ENCODE measurements at places on chromosomes 2 and 18.

DNA sequence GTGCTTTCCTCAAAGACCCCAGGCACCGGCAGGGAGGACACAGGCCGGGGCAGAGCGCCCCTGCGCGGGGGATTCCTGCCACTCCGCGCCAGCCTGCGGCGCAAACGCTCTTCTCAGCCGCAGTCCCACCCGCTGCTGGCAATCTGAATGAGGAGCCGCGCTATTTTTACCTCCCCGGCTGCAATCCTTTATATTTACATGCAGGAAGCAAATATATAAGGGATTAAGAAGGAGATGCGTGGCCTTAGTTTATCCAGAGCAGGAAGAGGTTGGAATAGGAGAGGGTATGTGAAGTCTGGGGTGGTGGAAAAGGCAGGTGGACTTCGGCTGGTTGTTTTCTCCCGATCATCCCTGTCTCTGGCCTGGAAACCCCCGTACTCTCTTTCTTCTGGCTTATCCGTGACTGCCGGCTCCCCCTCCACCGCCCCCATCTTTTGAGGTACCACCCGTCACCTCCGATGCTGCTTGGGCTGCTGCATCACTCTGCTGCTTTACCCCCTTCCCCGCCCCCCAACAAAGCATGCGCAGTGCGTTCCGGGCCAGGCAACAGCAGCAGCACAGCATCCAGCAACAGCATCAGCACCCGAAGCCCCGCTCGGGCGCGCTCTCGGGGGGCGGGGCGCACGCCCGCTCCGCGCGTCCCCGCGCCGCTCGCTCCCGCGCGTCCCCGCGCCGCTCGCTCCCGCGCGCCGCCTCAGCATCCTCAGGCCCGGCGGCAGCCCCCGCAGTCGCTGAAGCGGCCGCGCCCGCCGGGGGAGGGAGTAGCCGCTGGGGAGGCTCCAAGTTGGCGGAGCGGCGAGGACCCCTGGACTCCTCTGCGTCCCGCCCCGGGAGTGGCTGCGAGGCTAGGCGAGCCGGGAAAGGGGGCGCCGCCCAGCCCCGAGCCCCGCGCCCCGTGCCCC lies at the start of gene ADAM23:
TSS of gene ADAM23 (plus strand) at position 700 of the 902 bp plus-strand sequence. CDS start 335 bp downstream, outside the sequence.
- H3K27ac ChIP-seq = no peak within 1 kb of the TSS
- H3K4me3 ChIP-seq = no peak within 1 kb of the TSS
- peaks cover 10% of the 10 kb centered on the region for H3K4me1 ChIP-seq
- peak; percentile 4 for DNase-seq
- H3K36me3 ChIP-seq = no peaks in the 10 kb centered on the region
- peaks cover 14% of the 10 kb centered on the region for H3K27me3 ChIP-seq

DNA sequence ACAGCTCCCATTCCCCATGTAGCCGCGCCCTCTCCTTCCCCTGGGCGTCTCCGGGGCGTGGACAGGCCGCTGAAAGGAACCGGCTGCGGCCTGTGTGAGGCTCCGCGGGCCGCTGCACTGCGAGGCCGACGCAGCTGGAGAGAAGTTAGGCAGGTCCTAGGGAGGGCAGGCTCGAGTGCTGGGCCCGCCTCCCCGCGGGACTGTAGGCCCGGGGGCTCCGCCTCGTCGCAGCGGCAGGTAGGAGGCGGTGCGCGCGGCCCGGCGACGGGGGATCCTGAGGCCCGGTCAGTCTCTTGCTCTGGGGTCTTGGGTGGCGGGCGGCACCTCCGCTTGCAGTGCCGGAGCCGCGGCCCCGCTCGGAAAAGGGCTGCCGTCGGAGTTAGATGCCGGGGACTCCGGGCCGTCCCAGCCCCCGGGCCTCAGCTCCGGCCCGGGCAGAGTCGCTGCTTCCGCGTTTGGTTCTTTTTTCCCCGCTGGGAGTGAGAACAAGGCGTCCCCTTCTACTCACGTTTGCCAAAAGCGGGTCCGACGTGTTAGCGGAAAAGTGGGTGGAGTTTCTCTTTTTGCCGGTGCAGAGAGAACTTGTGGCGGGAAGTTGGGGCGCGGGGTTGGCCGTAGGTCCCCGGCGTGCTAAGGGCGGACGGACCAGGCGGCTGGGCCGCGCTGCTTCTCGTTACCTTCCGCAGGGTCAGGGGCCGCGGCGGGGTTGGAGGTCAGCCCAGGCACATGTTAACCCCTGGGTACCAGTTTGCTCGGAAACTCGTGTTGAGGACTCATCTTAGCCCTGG lies at the start of gene VRK2:
TSS of gene VRK2 (plus strand) at position 222 of the 788 bp plus-strand sequence. CDS start 2,026 bp downstream, outside the sequence.
- peaks cover 29% of the 10 kb centered on the region for H3K4me1 ChIP-seq
- peak within 1 kb of the TSS; percentile 88 for H3K27ac ChIP-seq
- no peaks in the 10 kb centered on the region for H3K36me3 ChIP-seq
- peak within 1 kb of the TSS; percentile 80 for H3K4me3 ChIP-seq

GRCh38 chr18:23503963-23504344 lies 643 bp downstream of the RMC1 start:
- H3K27me3 ChIP-seq = no peaks in the 10 kb centered on the region
- no peak for DNase-seq
- H3K4me3 ChIP-seq = peak overlapping the region; percentile 92
- peaks cover 35% of the 10 kb centered on the region for H3K4me1 ChIP-seq
- peaks cover 17% of the 10 kb centered on the region for H3K36me3 ChIP-seq

- H3K4me1 ChIP-seq = no peaks in the 10 kb centered on the region
- no peak overlapping the region for H3K4me3 ChIP-seq
- no peaks in the 10 kb centered on the region for H3K27me3 ChIP-seq
These were observed 246.1 kb downstream of the RAD51AP2 start for GRCh38 chr2:17272170-17272569.

- no peak for DNase-seq
- H3K36me3 ChIP-seq = no peaks in the 10 kb centered on the region
- no peaks in the 10 kb centered on the region for H3K27me3 ChIP-seq
- no peak overlapping the region for H3K4me3 ChIP-seq
These were observed 35.5 kb downstream of the TGIF1 start for GRCh38 chr18:3485153-3486149.

- no peak overlapping the region for H3K27ac ChIP-seq
- no peak for DNase-seq
- no peaks in the 10 kb centered on the region for H3K27me3 ChIP-seq
- no peaks in the 10 kb centered on the region for H3K36me3 ChIP-seq
- H3K4me3 ChIP-seq = no peak overlapping the region
- H3K4me1 ChIP-seq = no peaks in the 10 kb centered on the region
These were observed 266.2 kb downstream of the TMX3 start for GRCh38 chr18:68448736-68449135.
